ENCODE measurements at places on chromosomes 1 and 21.

DNA sequence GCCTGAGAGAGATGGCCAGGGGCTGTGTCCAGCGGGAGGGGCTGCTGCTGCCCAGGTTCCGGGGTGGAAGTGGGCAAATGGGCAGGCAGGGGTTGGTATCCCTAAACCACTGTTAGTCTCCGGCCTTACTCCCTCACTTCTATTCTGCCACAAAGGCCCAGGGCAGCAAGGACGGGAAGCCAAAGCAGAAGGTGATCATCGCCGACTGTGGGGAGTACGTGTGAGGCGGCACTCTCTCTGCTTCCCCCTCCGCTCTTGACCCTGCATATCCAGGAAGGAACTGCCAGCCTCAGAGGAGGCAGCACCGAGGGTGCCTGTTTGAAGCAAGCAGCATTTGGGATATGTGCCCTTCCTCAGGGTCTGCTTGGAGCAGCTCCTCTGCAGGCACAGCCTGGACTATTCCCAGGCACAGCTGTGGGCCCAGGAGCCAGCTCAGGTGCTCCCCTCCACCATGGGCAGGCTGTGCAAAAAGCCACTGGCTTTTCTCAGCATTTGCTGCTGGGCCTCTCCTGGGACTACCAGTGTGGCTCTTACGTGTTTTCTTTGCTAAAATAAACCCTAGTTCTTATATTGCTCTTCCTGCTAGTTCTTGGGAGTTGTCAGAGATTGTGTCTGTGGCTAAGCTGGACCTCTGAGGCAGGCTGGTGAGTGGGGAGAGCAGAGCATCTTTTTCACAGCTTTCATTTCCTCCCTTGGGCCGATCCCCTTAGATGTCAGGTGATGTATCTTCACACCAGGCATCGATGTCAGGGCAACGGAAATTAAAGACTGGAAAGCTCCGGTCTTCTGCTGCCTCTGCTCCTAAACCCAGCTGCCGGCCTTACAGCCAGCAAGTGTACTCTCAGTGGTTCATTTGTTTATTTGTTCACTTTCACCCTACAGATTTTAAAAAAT lies 14.7 kb downstream of the PPIE start:
- DNase-seq = no peak

DNA sequence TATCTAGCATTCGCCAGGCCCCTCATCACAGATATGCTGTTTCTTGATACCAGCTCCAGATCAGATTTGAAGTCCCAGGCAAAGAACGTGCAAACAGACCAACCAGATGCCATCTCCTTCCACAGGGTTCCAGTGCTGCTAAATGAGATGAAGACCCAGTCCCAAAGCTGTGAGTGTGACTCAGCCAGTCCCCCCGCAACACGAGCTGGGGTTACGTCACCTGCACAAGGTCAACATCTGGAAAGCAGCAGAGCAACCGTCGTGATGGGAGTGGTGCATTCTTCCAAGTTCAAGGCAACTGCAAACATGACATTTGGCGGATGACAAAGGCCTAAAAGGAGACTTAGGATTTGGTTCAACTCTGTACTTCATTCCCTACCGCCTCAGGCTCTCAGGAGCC lies 69.6 kb upstream of the TIAM1 start:
- DNase-seq = no peak

- no peak for DNase-seq
These were observed 1.4 kb downstream of the SLC9A1 start for GRCh38 chr1:27153549-27153886.

DNA sequence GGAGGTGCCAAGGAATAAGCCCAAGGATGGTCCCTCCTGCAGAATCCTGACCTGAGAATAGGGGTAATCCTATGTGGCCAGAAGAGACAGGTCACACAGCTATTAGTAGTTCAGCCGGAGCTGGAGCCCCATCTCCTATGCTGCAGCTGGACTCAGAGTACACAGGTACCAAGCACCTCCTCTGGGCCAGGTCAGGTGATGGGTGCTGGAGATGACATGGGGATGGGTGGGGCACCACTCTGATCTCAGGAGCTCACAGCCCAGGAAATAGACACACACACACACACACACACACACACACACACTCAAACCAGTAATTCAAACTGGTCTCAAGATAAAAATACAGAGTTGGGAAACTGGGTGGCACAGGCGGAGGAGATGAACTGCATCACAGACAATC lies 54.2 kb upstream of the SSBP3 start:
- no peak for DNase-seq

DNA sequence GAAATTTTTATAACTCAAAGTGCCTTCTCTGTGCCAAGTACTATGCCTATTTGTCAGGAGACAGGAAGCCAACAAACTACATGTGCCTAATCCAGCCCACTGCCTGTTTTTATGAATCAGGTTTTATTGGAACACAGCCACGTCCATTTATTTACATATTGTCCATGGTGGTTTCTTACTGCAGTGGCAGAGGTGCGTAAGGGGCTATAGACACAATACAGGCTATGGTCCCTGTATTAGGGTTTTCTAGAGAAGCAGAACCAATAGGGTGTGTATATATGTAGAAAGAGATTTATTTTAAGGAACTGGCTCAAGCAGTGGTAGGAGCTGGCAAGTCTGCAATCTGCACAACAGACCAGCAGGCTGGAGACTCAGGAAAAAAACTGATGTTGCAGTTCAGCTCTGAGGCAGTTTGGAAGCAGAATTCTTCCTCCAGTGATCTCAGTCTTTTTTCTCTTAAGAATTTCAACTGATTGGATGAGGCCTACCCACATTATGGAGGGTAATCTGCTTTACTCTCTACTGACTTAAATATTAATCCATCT lies 15.4 kb downstream of the PPIE start:
- no peak for DNase-seq

- no peak for DNase-seq
These were observed 30.1 kb upstream of the IL10 start for GRCh38 chr1:206802401-206802800.

GRCh38 chr1:233015965-233016364 lies 65.6 kb downstream of the NTPCR start:
- DNase-seq = no peak

DNA sequence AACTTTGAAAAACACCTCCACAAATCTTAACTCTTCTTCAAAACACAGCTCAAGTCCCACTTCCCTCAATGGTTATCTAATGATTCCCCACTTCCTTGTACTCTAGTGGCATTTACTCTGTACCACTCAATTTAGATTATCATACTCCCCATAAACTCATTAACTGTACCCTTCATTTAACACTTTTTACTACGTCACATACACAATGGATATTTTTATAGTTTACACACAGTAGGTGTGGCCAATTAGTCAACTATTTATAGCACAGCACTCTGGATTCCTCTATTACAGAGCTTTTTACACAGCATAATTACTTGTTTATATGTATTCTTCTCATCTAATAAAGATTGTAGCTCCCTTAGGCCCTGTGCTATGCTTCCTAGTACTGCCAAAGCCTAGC lies 62.1 kb downstream of the FOXJ3 start:
- no peak for DNase-seq

- DNase-seq = no peak
These were observed 4.0 kb downstream of the HYI start for GRCh38 chr1:43449708-43450069.

DNA sequence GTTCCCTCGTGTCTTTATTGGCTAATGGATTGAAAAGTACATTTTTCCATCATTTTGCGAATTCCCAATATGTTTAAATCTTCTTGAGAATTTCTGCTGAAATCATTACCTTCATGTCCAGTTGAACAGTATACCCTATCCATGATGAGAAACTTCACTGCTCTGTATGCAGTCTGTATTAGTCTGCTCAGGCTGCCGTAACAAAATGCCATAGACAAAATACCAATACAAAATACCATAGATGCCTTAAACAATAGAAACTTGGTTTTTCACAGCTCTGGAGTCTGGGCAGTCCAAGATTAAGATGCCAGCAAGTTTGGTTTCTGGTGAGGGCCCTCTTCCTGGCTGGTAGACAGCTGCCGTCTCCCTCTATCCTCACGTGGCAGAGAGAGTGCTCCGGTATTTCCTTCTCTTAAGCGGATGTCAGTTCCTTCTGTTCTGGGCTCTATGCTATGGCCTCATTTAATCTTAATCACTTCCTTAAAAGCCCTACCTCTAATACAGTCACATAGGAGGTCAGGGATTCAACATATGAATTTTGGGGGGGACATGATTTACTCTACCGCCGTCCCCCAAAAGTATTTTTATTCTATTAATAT lies 27.0 kb downstream of the CXADR start:
- DNase-seq = no peak

DNA sequence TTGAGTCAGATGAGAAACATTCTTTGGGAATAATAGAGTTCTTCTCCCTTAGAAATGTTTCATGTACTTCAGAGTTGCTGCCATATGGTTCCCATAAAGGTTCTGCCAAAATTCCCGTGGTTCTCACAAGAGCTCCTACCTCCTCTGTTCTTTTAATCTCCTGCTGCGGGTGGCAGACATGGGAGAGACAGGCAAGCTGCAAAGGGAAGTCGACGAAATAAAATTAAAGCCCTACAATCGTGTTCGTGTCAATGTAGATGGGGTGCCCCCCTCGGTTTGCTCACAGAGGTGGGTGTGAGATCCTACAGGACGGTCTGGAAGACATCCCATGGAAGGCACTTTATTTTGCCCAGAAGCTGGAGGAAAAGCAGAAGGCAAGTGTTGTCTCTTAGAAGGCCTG lies 276.0 kb downstream of the RWDD3 start:
- no peak for DNase-seq

DNA sequence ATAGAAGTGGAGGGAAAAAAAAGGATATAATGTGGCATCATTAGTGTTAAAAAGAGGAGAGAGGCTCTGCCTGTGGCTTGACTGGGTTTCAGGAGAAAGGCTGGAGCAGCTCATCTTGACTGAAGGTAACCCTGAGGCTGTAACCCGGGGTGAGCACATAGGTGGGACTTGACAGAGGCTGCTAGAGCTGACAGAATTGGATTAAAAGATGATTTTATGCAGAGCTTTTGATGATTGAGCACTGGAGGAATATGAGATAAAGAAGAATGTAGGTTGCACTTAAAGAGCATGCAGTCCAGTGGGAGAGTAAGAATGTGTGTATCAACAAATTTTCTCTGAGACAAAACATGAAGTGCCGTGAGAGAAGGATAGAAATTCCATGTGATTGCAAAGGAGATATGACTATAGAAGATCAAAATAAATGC lies 17.3 kb downstream of the LAMC1 start:
- no peak for DNase-seq

DNA sequence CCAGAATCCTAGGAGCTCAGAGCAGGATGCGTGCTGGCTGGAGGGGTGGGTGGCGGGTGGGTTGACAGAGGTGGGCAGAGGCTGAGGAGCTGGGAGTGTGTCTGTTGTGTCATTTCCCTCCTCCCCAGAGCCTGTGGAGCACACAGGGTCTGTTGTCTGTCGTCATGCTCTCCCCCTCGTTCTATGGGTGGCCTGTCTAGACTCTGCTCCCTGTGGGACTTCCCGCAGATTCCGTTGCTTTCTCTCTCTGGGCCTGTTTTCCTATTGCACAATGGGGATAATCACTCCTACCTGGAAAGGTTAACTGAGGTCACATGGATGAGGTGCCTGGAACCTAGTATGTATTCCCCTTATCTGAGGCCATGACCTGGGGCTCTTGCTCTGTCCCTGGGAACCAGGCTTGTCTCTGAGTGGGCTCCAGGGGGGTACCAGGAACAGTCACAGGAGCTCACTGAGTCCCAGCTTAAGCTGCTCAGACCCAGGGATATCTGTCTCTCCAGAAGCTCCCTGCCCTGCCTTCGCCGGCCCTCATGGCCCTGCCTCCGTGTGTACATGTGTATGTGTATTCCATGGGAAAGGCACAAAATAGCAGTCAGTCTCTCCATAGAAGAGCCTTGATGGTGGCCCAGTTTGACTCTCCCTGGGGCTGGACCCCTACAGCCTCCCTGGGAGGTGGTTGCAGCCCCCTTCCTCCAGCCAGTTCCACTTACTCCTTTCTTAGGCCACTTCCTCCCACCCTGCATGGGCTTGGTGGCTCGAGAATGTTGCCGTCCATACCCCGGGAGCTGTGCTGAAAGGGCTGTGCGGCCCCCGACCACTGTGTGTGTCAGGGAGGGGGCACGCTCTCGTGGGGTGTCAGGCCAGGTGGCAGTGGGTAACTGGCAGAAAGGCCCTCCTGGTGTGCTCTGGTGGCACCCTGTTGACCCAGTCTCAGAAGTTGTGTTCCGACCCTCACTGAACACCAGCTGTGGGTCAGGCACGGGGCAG lies 17.9 kb downstream of the PTPRF start:
- DNase-seq = no peak

DNA sequence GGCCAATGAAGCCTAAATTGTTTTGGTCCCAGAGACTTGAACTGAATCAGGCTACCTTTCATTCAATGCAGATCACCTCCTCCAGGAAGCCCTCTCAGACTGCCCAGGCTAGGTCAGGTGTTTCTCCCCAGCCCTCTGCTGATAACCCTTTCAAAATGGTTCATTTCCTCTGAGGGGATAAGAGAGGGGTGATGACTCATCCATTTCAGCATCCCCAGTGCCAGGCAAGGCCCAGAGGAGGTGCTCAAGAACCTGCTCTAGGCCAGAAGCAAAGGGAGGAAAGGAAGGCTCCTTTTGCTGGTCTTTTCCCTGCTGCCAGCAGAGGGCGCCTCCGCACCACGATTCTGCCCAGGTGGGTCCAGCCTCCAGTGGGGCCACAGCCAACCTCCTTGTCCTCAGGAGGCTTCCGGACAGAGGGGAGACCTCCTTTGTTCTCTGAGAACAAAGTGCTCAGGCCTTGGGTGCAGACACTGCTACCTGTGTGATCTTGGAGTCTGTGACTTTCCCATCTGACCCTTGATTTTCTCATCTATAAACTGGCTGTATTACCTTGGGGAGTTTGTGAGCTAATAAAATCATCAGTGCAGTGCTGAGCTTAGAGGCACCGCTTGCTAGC lies 45.3 kb upstream of the ARHGEF10L start:
- DNase-seq = peak; percentile 76

GRCh38 chr1:38336301-38336923 lies 289.8 kb upstream of the POU3F1 start:
- no peak for DNase-seq

- DNase-seq = no peak
These were observed 764.7 kb upstream of the TPTE start for GRCh38 chr21:9756677-9757076.

GRCh38 chr1:184023171-184023570 lies 14.4 kb downstream of the COLGALT2 start:
- no peak for DNase-seq

- DNase-seq = no peak
These were observed 701.2 kb upstream of the PTBP2 start for GRCh38 chr1:96020378-96020777.

GRCh38 chr1:223074445-223075300 lies 68.4 kb downstream of the TLR5 start:
- DNase-seq = no peak

DNA sequence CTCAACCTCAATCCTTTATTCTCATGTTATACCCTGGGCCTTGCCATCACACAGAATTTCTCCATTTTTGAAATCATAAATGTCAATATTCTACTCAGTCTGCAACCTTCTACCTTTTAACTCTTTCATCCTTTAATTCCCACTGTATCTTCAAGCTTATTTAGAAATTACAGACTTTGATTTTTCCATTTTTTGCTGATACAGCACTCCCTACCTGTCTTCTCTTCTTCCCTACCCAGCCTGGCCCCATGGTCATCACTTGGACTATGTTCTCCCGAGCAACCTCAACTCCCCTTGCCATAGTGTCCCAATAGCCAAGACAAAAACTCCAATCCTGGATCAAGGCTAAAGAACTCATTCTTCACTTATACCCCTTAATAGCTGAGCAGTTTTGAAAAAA lies 14.6 kb downstream of the WARS2 start:
- no peak for DNase-seq

GRCh38 chr1:166960858-166961474 lies 14.4 kb downstream of the ILDR2 start:
- no peak for DNase-seq

- no peak for DNase-seq
These were observed 46.0 kb downstream of the GRIK3 start for GRCh38 chr1:36988321-36988720.
